AML-193 (cell line): ENCODE measurements at places on chromosomes 1 and 21.
A peak's percentile ranks its signal among the peaks of the same experiment; 100 is the strongest.

DNA sequence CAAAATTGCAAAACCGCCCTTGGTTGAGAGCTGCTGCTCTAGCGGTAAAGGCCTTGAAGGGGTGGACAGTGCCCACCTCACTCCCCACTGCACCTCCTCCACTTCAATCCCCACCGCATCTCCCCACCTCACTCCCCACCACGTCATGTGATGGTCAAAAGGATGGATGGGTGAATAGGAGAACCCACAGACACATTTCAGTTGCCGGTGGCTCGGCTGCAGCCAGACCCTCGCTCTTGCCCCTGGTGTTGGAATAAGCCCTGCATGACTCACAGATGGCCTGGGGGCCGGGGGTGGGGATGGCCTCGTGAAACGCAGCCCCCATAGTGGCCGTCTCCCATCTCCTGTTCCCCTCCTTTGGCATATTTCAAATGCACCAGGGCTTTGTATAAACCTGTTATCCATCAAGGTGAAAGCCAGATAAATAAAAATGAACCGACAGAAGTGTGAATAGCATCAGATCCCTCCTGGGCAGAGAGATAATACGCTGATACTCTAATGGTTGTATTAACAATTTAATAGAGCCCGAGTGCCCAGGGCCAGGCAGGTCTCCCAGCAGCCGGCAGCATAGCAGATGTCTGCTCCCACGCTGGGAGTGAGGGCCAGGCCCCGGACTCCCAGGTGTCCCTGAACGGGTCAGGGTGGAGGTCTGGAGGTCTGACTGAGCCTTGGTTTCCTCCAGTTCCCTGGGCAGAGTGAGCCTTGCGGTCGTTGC lies 300.3 kb downstream of the NPHP4 start:
- no peak for DNase-seq

DNA sequence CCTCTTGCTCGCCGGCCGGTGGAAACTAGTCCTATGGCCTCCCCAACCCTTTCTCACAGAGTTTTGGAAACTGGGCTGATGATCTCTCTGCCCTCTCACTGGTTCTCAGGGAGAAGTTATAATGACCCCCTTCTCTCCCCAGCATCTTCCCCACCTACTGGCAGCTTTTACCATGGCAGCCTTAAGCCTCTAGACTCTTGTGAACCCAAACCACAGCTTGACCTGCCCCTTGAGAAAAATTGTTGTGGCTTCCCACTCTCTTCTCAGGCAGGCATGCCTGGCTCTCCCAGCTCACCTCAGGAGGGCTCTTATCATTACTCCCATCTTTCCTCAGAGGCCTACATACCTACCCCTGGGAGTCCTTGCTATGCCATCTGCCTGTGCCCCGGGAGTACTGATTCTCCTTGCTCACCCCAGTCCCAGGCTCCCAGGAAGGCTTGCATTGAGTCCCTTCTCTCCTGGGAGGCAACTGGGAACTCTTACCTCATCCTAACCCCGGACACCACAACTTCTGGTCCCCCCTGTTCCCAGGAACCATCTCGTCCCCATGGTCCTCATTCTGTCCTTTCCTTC lies 1.6 kb downstream of the NSUN4 start:
- DNase-seq: peak; percentile 4

- DNase-seq: no peak
These were observed 3.6 kb downstream of the SDC3 start for GRCh38 chr1:30904962-30905335.

DNA sequence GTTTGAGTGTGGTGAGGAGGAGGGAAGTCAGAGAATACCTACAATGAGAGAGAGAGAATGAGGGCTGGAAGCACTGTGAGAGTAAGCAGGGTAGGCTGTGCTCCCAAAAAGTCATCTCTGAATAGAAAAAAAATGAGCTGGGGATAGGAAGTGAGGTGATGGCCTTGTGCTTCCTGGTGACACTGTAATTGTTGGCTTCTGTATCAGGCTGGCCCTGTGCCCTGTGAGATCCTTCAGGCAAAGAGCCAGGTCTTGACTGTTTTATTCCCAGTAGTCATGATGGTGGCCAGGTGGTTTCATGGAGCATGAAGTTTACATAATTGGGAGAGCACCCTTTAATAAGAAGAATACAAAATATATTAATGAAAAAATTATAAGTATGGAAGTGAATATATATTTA lies 20.4 kb upstream of the SPATA6 start:
- no peak for DNase-seq

DNA sequence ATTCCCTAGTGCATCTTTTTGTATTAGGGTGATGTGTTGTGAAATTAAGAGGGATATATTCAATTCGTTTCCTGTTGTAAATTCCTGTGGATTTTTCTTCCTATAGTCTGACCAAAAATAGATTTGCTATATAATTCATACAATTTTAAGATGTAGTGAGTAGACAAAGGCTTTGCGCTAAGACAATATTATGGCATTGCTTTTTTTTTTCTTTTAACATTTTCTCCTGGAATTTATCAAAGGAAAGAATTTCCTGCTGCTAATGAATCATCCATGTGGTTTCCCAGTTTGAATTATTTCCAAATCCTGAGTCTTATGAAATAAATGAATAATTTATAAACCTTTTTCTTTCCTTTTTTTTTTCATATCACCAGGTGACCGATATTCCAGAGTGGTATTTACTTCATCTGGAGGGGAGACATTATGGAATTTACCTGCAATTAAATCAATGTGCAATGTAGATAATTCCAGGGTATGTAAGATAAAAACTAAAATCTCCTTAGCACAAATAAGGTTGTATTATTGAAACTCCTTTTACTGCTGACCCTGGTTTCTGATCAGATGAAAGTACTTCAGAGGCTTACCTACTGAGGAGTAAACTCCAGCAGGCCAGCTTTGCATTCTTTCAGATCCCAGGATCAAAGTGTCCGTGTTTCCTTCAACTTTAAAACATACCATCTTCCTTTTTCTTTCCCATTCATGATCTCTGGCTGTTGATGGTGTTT lies 148.4 kb downstream of the TLR5 start:
- no peak for DNase-seq

GRCh38 chr1:67342076-67342890 lies 34.6 kb downstream of the IL12RB2 start:
- no peak for DNase-seq

GRCh38 chr1:71979882-71980281 lies 302.5 kb downstream of the NEGR1 start:
- DNase-seq: no peak

DNA sequence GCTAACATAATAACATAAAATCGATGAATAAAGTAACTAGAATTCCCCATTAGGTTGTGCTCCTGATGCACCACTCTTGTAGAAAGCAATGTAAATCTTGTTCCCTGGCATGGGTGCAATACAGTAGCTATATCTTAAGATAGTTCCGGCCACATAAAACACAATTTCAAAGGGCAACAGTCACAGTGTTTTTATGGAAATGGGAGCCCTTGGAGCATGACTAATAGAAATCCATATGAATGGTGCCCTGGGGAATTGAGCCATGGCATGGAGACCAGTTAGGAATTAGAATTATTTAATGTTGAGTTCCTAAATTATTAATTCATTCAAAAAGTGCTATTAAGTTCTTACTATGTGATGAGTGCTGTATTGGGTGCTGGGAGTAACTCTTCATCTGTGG lies 118.7 kb downstream of the KCNK2 start:
- no peak for DNase-seq

GRCh38 chr1:92843046-92843423 lies 11.2 kb downstream of the RPL5 start:
- DNase-seq: no peak

GRCh38 chr21:35414507-35415139 lies 365.5 kb upstream of the RUNX1 start:
- DNase-seq: no peak

DNA sequence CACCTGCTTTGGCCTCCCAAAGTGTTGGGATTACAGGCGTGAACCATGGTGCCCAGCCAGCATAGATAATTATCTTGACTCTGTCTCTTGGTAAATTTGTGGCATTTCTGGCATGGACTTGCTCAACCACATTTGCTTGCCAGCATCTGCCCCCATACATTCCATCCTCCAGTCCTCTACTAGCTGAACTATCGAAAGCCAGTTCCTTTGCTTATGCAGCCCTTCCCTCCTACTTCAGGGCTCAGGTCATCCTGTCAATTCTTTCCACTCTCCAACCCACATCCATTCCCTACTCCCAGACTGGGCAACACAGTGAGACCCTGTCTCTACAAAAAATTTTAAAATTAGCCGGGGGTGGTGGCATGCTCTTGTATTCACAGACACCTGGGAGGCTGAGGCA lies 13.0 kb upstream of the UQCRHL start:
- DNase-seq: no peak

DNA sequence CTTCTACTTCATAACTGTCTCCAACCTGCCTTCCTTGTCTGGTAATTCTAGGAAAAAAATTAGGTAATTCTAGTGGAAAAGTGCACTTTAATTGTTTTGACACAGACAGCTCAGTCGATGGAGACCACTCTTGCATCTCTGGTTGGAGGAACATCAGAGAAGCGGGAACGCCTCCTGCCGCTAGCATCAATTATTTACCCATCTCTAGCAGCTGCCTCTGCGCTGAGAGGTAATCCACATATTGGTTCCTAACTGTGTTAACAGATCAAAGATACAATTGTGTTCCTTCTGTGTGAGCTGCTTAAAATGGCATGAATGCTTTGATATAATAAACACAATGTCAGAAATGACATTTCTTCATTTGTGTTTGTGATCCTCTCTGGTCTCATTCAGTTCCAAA lies 33.3 kb downstream of the C2CD2 start:
- DNase-seq: no peak

GRCh38 chr1:170355267-170355801 lies 176.6 kb upstream of the GORAB start:
- no peak for DNase-seq

DNA sequence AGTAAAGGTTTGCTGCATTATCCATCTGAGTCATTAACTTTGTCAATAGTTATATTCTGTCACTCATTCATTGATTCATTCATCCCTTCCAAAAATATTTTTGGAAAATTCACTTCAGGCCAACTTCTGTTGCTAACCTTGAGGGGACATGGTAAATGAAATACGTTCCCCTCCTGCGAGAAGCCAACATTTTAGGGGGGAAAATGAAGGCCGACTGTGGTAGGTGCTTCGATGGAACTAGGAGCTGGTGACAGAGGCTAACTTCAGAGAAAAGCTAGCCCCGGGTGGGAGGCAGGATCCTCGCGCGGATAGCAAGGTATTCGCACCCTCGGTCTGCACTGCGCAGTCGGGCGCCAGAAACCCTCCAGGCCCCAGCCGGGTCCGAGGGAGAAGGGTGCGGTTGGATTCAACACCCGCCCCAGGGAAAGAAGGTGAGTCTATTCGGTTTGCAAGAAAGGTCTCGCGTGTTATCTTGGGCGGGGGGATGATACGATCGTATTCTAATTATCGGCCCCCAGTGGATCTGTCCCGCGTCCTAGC lies 646 bp upstream of the RRP15 start:
- DNase-seq: no peak

DNA sequence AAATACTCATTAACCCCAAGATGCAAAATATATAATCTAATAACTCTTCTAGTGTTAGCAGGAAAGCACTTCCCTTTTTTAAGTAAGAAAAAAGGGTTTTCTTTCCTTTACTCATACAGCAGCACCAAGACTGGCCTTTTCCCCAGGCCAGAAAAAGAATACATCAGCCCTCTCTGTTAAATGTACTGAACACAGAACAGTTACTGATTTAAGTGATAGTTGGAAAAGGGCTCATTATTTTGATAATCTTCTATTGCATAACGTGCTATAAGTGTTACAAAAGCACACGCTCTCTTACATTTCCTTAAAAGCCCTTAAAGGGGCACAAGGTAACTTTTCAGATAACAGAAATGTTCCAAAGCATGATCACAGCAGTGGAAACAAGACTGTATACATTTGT lies 142.9 kb downstream of the TIAM1 start:
- peak; percentile 37 for DNase-seq

- peak; percentile 82 for DNase-seq
These were observed 7.4 kb downstream of the CFAP74 start for GRCh38 chr1:1996207-1996651.

- DNase-seq: no peak
These were observed 426.6 kb upstream of the ESRRG start for GRCh38 chr1:217149791-217150190.

- DNase-seq: no peak
These were observed 177.8 kb downstream of the SIPA1L2 start for GRCh38 chr1:232452117-232452516.

GRCh38 chr1:39269791-39270342 lies 65.4 kb downstream of the MACF1 start:
- no peak for DNase-seq

DNA sequence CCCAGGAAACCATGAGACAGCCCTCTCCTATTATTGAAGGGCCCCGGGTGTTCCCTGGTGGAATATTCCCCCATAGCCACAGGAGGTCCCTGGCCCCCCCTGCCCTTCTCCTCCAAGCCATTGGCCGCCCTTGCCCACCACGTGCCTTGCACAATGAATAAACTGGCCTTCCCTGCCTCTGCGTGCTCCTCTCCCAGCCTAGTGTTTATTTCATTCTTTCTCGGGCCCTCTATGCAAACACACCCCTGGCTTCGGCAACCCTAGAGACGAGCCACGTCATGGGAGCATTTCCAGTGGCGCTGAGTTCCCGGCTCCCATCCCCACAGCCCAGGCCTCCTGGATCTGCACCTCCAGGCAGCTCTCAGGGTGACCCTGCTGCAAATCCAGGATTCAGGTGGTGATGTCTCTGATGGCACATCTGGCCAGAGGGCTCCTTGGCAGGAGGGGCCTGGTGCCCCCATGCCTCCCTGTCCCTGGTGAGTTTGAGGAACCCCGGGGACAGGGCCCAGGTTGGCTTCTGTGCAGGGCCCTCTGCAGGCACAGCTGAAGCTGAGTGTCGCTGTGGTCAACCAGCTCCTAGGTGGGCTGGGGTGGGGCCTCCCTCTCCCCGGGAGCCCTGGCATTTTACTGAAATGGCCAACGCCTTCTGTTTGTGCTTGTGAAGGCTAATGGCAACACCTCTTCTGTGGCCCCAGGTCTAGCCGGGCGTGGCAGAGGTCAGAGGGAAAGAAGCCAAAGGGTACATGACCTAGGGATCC lies 6.2 kb downstream of the KRTAP10-12 start:
- no peak for DNase-seq

- DNase-seq: no peak
These were observed 21.4 kb upstream of the PTAFR start for GRCh38 chr1:28197682-28198415.

- DNase-seq: peak; percentile 72
These were observed 31.4 kb downstream of the CLCA1 start for GRCh38 chr1:86499987-86500593.

- no peak for DNase-seq
These were observed 406 bp downstream of the HTR1D start for GRCh38 chr1:23216771-23217420.

- no peak for DNase-seq
These were observed 32.1 kb downstream of the EYA3 start for GRCh38 chr1:28056129-28056925.
